ENCODE measurements at places on chromosomes 16 and 17. TPM values are rescaled to one million over a fixed set of nuclear protein-coding genes. Genes with fewer than 3 reads are reported as not detected.

Gene B4GALNT2
- not detected for polyA plus RNA-seq

Gene KRTAP2-3
- not detected for polyA plus RNA-seq

Gene TACO1
- 21.5 TPM for polyA plus RNA-seq

Gene CANT1
- 11.7 TPM for polyA plus RNA-seq

Gene CSF3
- polyA plus RNA-seq = not detected

Gene MAP3K14
- 5.9 TPM for polyA plus RNA-seq

Gene GPRC5C
- polyA plus RNA-seq = not detected

Gene DLX4
- not detected for polyA plus RNA-seq

Gene SOX8
- 0.16 TPM for polyA plus RNA-seq

Gene KCNJ12
- not detected for polyA plus RNA-seq

Gene TEKT1
- not detected for polyA plus RNA-seq

Gene NRN1L
- polyA plus RNA-seq = not detected

Gene CTRB1
- polyA plus RNA-seq = not detected

Gene PMP22
- polyA plus RNA-seq = not detected

Gene TNP2
- polyA plus RNA-seq = not detected

Gene MYH11
- polyA plus RNA-seq = 0.26 TPM

Gene CEP112
- polyA plus RNA-seq = 0.76 TPM

Gene KRT14
- polyA plus RNA-seq = not detected

Gene AATK
- 0.26 TPM for polyA plus RNA-seq

Gene KRTAP3-2
- not detected for polyA plus RNA-seq

Gene SCRN2
- 22.0 TPM for polyA plus RNA-seq

Gene MAF
- 1.9 TPM for polyA plus RNA-seq

Gene MFSD6L
- polyA plus RNA-seq = not detected

Gene DYNLRB2
- polyA plus RNA-seq = not detected

Gene PLXDC1
- 0.27 TPM for polyA plus RNA-seq

Gene ZG16
- polyA plus RNA-seq = not detected

Gene GPRC5B
- polyA plus RNA-seq = 0.14 TPM

Gene IRX6
- polyA plus RNA-seq = not detected

Gene CES5A
- not detected for polyA plus RNA-seq

Gene C17orf100
- 5.6 TPM for polyA plus RNA-seq

Gene SMPD3
- polyA plus RNA-seq = 20.3 TPM

Gene LGALS9C
- 0.45 TPM for polyA plus RNA-seq

Gene COPZ2
- polyA plus RNA-seq = 4.1 TPM

Gene CCL16
- polyA plus RNA-seq = not detected

Gene OR3A2
- not detected for polyA plus RNA-seq

Gene NPTX1
- not detected for polyA plus RNA-seq

Gene TRPV3
- 0.06 TPM for polyA plus RNA-seq

Gene TEDC2
- 0.67 TPM for polyA plus RNA-seq

Gene HSD11B2
- polyA plus RNA-seq = not detected

Measured in CD4-positive, CD25-positive, alpha-beta regulatory T cell (primary cell).